ENCODE measurements at places on chromosomes 6 and 20. TPM values are rescaled to one million over a fixed set of nuclear protein-coding genes. Genes with fewer than 3 reads are reported as not detected.

FHL5 gene
- 94.5 TPM for polyA plus RNA-seq

- DNase-seq: no peak
Observed at GRCh38 chr6:24517659-24518543, 23.1 kb downstream of the ALDH5A1 start.

KHDC1L gene
- 7.9 TPM for polyA plus RNA-seq

- no peak for DNase-seq
Observed at GRCh38 chr6:85192186-85192585, 257.7 kb upstream of the NT5E start.

GRCh38 chr20:55540486-55540885, 464.8 kb downstream of the CBLN4 start:
- no peak for DNase-seq

DNA sequence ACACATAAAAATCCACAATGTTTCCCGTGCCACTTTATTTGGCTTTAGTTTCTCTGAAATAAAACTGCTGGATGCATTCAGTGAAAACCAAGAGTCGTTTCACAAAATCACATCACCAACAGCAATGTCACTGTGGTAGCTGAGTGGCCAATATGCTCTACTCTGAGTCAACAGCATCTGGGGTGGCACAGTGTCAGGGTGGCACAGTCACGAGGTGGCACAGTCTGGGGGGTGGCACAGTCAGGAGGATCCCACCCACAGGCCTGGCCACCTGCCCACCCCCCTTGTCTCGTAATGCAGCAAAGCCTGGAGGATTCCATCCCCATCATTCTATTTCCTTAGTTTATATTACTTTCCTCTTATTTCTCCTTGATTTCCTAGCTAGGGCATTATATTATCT, 87.0 kb downstream of the ANKRD60 start:
- DNase-seq: no peak

Measured in testis (tissue), 5 donors.